ENCODE measurements at places on chromosomes 4 and X.

DNA sequence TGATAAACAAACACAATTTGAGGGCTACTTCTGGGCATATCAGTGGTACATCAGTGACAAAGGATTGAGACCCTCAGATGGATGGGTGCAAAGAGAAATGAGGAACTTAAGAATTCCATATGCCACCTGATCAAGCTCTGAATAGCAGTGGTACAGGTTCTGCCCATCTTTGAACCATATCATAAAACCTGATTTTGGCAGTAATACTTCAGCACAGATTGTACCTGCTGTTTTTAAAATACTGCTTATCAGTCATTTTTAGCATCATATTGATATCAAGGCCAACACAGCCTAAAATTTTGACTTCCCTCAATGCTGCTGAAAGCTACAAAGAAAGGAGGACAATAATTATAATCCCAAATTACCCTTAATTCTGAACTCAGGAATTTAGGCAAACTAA lies 41.5 kb downstream of the ANK2 start:
- DNase-seq: no peak

DNA sequence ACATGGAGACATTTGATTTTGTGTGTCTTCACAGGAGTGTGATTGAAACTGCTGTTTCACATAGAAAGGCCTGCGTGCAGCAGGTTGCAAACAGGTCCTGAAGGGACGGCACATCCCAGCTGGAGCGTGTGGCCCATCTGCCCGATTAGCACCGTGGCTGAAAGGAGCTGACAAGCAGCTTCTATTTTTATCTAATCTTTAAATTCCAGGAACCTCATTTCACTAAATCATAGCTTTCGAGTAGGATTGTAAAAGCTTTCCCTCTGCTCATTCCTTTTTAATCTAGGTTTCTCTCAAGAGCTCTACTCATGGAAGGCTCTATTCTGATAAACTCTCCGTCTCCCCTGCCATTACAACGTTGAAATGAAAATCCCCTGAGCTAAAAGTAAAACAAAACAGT lies 106.8 kb downstream of the FSTL5 start:
- DNase-seq: no peak

DNA sequence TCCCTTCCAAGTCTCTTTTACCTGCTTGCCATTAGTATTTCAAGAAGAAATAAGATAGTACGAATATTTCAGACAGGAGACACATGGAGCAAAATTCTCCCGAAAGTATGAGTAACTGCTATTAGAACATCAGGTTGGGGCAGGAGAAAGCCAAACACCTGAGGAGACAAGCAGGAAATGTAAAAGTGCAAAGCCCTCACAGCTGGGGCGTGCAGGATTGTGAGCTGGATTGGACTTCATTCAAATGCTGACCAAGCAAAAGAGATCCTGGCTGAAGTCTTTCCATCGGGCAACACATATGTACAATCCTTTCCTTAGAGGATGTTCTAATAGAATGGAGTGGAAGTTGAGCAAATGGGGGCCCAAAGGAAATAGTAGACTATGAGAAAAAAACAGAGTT lies 76.8 kb downstream of the DTHD1 start:
- no peak for DNase-seq

GRCh38 chr4:119627267-119628255 lies 1.0 kb downstream of the PDE5A start:
- peak; percentile 69 for DNase-seq

- no peak for DNase-seq
Measured at GRCh38 chr4:118905566-118905965, 16.9 kb downstream of the SYNPO2 start.

DNA sequence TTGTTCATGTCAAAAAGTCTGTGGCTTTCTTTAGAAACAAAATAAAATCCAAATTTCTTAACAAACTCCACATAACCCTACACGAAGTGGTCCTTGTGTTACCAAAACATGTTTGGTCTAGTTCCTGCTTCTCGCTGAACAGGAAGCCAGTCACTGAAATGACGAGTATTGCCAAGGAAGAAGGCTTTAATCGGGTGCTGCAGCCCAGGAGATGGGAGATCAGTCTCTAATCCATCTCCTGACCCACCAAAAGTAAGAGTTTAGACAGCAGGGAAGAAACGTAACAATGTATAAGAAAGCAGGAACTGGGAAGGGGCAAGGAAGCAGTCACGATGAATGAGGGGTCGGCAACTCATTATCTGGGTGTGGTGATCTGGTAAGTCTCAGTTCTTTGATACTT lies 144.6 kb upstream of the MAP9 start:
- DNase-seq: no peak

DNA sequence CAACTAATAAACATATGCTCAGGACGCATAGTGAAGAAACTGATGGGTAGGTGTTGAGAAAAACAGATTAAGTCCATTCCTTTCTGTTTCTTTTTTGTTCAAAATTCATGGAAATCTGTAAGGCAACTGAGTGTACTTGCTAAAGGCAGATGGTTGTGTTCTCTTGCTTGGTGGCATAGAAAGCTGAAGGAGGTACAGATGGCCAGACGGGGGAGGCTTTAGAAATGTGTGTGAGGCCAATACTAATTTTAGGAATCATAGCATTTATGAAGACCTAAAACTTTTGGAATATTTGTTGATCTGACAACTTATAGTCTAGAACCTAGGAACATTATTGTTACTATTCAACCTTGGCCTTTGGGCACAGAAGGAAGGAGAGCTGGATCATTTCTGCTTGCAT lies 56.8 kb upstream of the EMCN start:
- no peak for DNase-seq

GRCh38 chrX:43510209-43510608 lies 145.9 kb upstream of the MAOA start:
- DNase-seq: no peak

- DNase-seq: no peak
Measured at GRCh38 chr4:47714269-47714668, 123.6 kb downstream of the CORIN start.

- no peak for DNase-seq
Measured at GRCh38 chrX:48617542-48618340, 20.4 kb downstream of the WDR13 start.

GRCh38 chr4:56251556-56251955 lies 135.7 kb downstream of the AASDH start:
- DNase-seq: no peak

DNA sequence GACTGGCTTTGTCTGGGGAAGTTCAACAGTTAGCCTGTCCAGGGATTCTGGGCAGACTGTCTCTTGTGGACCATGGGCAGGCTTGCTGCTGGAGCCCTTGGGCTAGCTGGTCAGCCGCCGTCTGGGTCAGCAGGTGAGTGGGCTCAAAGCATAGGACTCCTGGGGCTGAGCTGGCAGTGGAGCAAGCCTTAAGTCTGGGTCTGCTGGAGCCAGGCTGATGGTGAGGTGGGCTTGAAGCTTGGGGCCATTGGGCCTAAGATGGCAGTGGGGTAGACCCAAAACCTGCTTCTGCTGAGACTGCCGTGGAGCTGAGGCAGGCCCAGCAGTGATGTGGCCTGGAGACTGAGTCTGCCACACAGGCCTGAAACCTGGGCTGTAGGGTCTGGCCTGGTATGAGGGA lies 645.1 kb downstream of the RAPGEF2 start:
- no peak for DNase-seq

DNA sequence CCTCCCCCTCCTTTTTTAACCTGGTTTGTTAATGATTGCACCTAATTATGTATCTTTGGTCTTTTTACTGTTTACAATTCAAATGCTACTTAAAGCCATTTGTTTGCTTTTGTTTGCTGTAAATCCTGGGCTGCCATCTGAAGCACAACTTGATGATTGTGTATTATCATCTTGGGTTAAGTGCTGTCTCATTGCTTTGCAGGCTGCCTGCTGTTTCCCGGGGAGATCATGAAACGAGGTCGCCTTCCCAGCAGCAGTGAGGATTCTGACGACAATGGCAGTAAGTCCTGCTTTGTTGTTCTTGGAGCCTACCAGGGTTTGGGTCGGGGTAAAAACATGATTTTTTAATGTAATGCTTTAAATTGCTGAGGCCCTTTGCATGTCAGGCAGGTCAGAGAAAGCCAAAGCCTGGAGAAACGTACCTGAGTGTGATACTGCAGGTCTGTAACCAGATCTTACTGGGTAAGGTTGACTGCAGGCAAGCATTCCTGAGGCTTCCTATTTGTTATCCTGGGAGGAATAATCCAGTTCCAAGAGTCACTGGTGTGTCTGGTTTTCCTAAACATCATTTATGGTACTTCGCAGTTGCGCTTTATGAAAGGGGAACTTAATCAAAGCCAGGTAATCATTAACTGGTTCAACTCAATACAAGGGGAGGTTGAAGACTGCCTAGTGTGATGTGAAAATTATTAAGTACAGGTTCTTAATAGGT lies 22.2 kb downstream of the JADE1 start:
- DNase-seq: no peak

DNA sequence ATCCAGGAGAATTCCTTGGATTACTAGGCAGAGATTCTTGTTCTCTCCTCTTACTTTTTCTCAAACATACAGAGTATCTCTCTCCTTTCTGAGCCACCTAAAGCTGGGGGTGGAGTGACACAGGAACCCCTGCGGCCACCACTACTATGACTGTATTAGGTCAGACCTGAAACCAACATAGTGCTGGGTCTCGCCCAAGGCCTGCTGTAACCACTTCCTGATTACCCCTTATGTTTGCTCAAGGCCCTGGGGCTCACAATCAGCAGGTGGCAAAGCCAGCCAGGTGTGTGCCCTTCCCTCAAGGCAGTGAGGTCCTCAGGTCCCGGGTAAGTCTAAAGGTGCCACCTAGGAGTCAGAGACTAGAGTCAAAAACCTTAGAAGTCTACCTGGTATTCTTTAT lies 166.4 kb downstream of the PARM1 start:
- no peak for DNase-seq

DNA sequence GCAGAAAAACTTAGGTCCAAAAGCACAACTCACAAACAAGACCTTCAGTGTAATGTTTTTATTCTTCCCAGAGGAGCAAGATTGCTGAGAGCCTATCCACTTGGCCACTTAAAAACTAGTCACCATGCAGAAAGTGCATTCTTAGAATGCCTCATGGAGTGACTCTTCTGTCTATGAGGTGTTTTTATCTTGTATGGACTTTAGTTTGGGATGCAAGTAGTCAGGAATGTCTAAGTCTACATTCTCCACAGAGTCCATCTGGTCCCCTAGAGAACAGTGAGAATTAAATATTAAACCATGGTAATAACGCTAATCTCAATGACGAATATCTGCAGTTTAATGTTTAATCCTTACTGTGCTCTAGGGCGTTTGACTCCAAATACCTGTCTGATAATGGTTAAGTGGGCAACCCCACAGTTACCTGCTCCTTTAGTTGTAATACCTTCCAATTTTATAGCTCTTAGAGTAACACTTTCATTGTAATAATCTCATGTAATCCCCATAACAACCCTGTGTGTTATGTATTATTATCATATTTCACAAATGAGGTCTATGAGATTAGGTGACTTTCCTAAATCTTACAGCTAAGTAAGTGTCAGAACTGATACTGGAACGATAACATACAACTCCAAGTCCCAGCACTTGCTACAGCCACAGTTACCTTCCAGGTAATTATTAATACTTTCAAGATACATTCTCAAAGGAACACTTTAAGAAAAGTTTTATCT lies 235.6 kb upstream of the JADE1 start:
- no peak for DNase-seq

DNA sequence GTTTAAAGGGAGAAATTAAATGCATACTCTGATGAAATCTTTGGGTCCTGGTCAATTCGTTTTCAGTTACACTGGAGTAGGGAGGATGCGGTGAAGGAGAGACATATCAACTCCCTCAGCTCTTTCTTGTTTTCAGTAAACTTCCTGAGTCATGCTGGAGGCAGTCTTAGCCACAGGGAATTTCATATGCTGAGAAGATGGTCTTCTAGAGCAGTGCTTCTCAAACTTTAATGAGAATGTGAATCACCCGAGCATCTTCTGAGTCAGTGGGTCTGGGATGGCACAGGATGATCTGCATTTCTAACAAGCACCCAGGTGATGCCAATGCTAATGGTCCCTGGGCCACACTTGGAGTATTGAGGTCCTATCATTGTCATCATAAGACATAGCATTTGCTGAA lies 214.5 kb downstream of the KIT start:
- no peak for DNase-seq

GRCh38 chr4:47315346-47315745 lies 148.2 kb downstream of the COMMD8 start:
- no peak for DNase-seq

DNA sequence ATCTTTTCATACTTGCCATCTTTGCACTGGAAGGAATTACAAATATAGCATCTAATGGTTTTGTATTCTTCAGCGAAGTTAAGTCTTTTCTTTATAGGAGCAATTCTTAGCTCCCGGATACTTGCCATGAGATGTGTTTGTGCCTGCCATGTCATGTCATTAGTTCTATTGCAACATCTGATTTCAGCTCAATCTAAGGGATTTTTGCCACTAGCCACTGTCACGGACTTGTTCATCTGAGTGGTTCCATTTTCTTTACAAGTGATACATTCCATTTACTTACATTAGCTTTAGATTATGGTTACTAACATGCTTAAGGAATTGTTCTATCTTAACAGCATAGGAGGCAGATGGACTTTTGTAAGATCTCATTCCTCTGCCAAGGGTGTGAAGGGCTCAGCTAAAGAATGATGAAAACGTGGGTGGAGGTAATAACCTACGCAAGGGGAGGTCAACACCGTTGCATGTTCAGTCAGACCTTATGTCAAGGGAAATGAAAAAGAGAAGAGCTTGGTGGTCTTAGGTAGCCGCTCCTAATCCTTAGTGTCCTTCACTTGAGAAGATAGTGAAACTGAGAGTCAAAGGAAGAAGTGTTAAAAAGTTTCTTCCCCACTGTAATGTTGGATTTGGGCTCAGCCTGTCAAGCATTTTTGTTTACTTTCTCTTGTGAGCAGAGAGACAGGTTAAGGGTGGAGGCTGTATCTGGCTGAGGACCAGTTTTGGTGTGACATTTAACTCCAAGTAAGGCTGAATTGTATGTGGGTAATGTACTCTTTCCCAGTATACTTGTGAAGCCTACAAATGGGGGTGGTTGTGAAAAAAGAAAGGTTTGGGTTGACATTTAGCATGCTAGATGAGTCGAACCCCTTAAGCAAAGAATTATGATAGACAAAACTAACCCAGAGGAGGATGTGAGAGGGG lies 3.6 kb upstream of the KLHL2 start:
- no peak for DNase-seq

DNA sequence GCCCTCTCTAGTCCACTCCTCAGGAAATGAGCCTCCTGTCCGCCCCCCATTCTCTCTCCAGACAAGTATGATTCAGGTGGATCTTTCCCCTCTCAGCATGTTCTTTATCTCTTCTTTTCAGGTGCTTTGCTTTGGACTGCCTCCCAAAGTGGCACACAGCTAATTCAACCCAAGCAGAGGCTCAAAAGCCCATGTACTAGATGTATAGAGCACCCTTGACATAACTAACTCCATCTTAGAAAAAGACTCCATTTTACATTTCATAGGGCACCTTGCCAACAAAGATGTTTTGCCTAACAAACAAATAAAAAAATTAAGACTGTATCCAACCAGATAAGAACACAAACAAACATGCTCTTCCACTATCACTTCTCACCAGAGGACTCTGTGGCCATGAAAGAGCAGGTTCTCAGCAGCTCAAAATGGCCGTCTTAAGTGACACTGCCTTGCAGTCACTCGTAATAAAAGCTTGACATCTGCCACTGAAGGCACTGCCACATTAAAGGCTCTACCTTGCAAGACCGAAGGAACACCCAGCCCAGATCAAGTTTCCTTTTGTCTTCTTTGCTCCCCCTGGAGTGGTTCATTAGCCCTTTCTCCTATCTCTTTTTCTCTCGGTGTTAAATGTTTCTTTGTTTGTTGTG lies 84.9 kb upstream of the TAB3 start:
- DNase-seq: peak; percentile 0
